Stimulated activated CD4-positive, alpha-beta T cell treated with anti-CD3 and anti-CD28 coated beads, Interleukin-4, amount 100 ng/mL, for 24 hours (primary cell): ENCODE measurements at places on chromosomes 6 and 20.

- DNase-seq: no peak
Observed at GRCh38 chr6:31305703-31306219, 33.9 kb upstream of the HLA-C start.

DNA sequence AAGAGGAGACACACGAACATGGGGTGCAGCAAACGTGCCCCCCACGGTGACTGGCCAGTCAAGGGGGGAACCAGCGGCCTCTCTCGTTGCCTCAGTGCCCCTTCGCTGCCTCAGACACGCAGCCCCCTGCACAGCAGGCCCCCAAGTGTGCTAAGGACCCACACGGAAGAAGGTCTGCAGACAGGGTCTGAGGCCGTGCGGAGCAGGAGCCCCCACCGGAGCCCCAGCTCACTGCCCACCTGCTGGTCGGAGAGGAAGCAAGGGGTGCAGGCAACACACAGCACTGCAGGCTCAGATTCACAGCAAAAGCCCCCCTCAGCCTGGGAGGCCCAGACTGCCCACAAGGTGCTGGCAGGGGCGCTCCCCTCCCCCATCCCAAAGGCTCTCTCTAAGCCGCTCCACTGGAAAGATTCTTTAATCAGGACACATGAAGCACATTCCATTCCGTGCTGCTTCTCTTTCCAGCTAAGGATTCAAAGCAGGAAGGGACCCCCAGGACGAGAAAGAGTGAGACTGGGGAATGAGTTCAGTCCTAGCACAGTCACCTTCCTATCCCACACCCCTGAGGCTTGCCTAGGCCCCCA is 105.1 kb downstream of the SLC23A2 start:
- no peak for DNase-seq

DNA sequence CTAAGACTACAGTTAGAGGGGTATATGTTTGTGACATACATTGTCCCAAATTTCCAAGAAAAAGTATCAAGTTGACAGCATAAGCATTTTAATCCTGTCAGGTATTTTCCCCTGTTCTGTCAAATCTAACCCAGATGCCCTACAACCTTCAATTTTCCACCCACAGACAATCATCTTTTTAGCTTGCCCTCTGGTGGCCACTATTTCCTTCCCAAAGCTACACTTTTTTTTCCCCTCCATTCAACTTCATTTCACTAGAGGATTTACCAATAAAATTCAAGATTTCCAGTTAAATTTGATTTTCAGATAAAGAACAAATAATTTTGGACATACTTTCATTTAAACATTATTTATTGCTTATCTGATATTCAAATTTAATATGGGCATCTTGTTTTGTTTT is 286.6 kb downstream of the TENT5A start:
- DNase-seq: no peak

- DNase-seq: no peak
Observed at GRCh38 chr6:160265869-160266476, 7.4 kb upstream of the SLC22A2 start.

- DNase-seq: no peak
Observed at GRCh38 chr6:158854214-158855101, 35.3 kb upstream of the EZR start.

DNA sequence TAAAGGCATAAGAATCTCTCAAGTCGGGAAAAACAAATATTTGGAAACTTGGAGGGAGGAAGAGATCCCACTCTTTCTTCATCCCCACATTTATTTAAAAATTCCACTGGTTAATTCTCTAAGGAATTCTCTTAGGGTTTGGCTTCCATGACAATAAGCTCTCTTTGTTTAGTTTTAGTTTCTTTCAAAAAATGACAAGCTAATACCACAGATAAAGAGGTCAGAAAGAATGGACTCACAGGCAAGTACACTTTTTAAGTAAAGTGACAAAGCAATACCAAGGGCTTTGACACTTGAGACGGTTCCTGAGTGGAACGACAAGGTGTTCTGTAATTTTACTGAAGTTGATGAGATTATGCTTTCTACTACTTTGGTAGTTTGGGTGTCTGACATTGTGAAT is 872.1 kb downstream of the PHF3 start:
- no peak for DNase-seq

DNA sequence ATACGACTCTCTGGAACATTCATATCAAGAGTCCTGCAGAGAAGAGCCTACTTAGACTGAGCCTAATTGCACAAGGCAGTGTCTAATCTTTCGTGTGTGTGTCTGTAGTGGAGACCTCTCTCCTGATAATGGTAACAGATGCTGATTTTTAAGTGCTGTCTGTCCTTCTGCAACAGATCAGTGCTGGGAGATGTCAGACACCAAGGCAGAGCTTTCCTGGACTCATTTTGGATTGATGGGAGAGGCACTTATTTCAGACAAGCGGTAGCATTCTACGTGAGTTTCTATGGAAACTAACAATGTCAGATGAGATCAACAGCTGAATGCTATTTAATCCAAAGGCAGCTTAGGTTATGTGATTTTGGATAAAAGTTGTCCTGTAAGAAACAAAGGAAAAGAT is 167.6 kb downstream of the PLCB4 start:
- no peak for DNase-seq

GRCh38 chr6:135576055-135576454 is 78.5 kb upstream of the AHI1 start:
- DNase-seq: no peak

DNA sequence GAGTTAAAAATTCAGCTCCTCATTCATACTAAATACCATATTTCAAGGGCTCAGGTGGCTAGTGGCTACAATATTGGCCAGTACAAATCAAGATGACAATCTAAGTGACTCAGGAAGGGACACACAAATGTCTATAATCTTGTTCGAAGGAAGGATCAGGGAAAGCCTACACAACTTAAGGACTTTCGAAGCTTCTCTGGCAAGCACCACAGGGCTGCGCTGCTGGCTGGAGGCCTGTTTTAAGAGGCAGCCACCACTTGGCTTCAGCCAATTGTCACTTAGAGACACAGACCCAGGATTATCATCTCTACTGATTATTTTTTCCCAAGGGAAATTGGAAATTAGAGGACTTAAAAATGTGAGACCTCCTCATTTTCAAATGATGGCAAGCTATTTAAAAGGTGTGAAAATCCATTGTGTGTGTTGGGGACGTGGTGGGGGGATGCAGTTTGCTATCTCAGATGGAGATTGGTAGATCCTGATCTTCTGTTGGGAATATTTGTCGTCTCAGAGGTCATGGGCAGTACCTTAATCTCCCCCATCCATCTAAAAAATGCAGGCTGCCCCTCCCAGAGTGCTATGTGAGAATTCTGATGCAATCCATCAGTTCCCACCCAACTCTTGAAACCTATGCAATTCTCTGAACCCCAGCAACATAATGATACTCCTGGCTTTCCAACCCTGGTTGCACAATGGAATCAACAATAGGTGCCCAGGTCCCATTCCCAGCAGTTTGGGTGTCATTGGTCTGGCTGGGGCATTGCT is 11.3 kb downstream of the ARHGAP40 start:
- no peak for DNase-seq

GRCh38 chr6:130778946-130779657 is 48.1 kb upstream of the SMLR1 start:
- DNase-seq: no peak

DNA sequence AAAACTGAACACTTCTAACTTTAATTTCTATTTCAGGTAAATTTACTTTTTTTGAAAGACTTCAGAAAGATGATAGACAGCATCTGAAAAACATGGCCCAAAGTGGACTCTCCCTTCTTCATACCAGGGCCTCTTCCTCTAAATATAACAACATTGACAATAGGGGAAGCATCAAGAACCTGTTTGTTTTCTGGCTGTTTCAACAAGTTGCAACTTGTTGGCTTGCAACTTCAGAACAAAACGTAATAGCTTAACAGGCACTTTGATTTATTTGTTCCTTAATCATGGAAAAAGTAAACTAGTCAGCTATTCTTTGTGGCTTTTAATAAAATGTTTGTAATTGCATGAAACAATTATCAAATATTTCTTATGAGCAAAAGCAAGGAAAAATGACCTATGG is 34.3 kb downstream of the RGS17 start:
- no peak for DNase-seq

DNA sequence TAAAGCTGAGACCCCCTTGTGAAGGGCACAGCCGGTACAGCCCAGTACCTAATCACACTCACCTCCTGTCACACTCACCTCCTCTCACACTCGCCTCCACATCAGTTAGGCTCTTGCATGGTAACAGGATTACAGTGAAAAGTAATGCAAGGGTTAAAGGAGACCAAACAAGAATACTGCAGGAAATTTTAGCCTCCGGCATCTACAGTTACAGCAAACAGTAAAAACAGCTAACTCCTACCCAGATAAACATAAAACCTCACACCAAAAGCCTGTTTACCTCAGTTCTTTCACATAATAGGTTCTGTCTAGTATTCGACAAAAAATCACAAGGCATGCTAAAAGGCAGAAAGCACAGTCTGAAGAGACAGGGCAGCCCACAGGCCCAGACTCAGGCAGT is 55.6 kb downstream of the FARS2 start:
- DNase-seq: no peak

- DNase-seq: peak; percentile 56
Observed at GRCh38 chr6:2848851-2849250, 7.2 kb upstream of the SERPINB1 start.

DNA sequence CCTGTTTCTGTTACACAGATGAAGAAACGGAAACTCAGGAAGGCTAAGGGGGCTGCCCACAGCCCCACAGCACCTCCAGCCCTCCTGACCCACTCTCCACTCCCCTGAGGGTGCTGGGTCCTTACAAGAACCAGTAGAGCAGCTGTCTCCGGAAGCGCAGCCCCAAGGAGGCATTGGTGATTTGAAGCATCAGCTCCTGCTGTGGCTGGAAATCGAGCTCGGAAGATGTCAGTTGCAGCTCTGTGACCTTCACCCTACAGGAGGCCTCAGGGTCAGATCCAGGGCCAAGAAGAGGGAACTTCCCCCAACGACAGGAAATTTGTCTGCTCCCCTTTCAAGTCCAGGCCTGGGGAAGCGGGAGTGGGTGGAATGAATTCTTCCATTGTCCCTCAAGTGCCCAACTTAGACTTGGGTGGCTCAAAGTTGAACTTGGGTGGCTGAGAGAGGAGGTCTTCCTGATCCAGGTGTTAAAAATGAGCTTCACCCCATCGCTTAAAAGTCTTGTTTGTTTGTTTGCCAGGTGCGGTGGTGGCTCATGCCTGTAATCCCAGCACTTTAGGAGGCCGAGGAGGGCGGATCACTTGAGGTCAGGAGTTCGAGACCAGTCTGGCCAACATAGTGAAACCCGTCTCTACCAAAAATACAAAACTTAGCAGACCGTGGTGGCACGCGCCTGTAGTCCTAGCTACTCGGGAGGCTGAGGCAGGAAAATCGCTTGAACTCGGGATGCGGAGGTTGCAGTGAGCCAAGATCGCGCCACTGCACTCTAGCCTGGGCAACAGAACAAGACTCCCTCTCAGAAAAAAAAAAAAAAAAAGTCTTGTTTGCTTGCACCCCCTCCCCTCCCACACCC is 1.9 kb downstream of the PLTP start:
- DNase-seq: no peak

DNA sequence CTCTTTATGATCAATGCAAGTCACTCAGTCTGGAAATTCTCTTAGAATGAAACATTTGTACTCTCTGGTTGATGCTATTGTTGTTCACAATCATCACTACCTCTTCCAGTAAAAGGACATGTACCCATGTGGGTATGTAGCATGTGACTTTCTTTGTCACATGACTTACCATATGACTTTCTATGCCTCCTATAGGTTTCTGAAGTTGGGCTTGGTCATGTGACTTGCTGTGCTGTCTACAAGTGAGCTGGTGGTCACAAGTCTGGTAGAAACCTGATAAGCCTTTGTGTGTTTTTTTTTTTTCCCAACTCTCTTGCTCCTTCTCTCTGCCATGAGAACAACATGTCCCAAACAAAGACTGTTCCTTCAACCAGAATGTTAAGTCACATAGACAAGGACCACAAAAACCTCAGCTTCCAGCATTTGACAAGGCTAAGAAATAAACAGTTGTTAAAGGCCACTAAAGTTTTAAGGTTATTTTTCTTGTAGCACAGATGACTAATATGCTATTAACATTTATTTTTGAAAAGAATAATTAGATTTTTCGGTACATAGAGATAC is 379.2 kb upstream of the SLC35B3 start:
- no peak for DNase-seq

- no peak for DNase-seq
Observed at GRCh38 chr6:1312473-1313367, 822 bp downstream of the FOXQ1 start.

GRCh38 chr6:133644892-133645619 is 243.9 kb upstream of the TCF21 start:
- no peak for DNase-seq

GRCh38 chr6:69880601-69881000 is 14.2 kb downstream of the COL19A1 start:
- DNase-seq: no peak

GRCh38 chr6:157550114-157550989 is 169.4 kb downstream of the ZDHHC14 start:
- DNase-seq: peak; percentile 24

- DNase-seq: no peak
Observed at GRCh38 chr6:41559655-41560427, 13.7 kb downstream of the FOXP4 start.

DNA sequence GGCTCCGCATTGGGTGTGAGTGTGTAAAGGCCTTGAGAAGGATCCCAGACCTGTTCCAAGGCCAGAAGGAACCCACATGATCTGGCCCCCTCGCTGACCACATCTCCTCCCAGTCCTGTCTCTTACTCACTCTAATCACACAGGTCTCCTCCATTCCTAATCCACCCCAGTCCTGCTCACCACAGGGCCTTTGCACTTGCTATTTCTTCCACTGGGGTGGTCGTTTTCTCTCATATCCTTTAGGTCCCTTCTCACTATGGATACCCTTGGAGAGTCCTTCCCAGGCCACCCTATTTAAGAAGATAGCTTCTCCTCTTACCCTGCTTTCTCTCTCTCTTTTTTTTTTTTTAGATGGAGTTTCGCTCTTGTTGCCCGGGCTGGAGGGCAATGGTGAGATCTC is 65.7 kb downstream of the CD40 start:
- no peak for DNase-seq

- DNase-seq: no peak
Observed at GRCh38 chr6:12748815-12749521, 32.4 kb downstream of the PHACTR1 start.

GRCh38 chr6:28811873-28812272 is 111.9 kb downstream of the TRIM27 start:
- DNase-seq: no peak

DNA sequence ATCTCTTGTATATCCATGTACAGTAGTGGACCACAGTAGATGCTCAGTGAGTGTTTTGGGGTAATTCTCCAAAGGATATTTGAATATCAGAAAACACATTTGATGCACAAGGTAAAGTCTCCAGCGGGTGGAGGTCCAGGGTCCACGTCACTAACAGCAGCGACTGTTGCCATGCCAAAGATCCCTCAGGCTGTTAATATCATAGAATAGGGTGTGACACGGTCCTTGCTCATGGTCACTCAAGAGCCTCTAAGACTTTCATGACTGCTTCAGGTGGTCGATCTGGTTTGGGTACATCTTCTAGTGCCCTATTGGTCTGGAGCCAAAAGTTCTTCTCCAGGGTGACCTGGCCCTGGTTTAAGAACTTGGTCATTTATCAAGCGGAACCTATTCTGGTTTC is 90.8 kb downstream of the OLIG3 start:
- DNase-seq: no peak

- DNase-seq: no peak
Observed at GRCh38 chr6:43812850-43813578, 43.0 kb downstream of the VEGFA start.
